ENCODE measurements at places on chromosomes 7 and 10.

GRCh38 chr7:105519353-105519752, 2.7 kb downstream of the PUS7 start:
- DNase-seq: no peak

DNA sequence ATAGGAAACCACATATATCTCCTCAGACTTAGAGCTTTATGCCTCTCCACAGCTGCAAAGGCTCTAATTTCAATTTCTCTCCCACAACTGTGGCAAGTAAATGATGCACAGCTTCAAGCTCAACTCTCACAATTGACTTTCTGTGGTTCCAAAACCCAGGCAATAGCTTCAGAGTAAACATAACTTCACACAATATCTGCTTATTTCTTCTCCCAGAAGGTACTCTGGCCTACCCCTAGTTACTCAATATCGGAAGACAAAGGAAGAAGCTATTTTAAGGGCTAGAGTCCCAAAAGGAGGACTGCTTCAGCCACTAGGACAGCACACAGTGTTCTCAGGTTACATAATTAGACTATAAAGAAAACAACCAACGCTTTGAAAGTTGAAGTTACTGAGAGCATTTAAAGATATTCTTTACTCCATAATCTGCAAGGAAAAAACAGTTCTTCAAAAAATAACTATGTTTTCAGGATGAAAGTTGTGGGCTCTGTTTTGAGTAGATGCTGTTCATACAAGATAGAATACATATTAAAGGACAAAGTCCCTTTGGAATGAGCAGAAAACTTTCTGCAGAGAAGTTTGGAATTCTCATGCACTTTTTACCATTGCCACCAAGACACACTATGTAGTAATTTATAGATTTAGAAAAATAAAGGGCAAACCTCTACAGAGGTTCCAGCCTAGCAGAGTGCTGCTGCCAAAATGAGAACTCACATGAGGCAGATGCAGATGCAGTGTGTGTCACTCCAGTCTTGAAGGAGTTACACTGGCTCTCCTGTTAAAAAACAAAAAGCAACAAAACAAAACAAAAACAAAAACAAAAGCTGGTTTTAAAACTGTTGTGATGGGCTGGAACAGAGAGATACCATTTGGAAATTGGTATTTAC, 81.8 kb downstream of the NT5C2 start:
- peak; percentile 41 for DNase-seq

GRCh38 chr10:32005050-32005449, 51.2 kb downstream of the KIF5B start:
- DNase-seq: peak; percentile 55

DNA sequence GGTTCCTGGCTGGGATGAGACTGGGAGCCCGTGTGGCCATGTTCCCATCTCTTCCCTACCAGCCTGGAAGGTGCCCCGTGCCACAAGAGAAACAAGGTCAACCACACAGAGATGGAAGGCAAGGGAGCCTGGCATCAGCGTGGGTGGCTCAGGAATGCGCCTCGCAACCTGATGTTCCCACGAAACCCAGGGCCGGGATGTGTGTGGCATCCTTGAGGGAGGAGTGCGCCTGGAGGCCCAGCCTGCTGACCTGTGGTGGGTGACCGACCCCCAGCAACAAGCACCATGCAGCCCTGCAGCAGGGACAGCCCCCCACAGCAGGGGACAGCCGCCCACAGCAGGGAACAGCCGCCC, 267.2 kb downstream of the ELFN1 start:
- DNase-seq: no peak

DNA sequence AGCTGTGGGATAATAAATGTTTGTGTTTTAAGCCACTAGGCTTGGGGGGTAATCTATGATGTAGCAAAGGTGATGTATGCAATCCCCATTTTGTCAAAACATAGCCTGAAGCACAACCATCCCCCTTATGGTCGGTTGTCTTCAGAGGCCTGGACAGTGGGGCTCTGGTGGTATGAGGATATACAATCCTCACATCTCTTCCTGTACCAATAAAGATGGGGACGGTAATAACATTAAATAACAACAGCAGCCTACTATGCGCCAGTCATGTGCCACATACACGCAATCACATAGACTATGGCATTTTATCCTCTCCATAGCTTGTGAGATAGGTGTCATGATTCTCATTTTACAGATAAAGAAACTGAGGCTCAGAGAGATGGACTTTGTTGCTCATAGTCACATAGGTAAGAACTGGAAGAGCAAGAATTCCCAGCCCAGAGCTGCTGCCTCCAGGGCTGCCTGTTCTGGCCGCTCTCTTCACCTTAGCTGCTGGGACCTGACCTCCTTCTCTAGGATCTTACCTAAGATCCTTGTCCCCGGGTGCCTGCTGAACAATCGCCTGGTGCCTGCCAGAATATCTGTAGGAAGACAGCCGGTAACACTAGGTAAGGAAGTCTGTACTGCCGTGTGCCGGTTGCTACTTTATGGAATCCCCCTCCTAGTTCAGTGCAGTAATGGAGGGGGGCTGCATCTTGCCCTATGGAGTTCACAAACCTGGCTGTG, 108.6 kb downstream of the ARHGAP22 start:
- DNase-seq: no peak

DNA sequence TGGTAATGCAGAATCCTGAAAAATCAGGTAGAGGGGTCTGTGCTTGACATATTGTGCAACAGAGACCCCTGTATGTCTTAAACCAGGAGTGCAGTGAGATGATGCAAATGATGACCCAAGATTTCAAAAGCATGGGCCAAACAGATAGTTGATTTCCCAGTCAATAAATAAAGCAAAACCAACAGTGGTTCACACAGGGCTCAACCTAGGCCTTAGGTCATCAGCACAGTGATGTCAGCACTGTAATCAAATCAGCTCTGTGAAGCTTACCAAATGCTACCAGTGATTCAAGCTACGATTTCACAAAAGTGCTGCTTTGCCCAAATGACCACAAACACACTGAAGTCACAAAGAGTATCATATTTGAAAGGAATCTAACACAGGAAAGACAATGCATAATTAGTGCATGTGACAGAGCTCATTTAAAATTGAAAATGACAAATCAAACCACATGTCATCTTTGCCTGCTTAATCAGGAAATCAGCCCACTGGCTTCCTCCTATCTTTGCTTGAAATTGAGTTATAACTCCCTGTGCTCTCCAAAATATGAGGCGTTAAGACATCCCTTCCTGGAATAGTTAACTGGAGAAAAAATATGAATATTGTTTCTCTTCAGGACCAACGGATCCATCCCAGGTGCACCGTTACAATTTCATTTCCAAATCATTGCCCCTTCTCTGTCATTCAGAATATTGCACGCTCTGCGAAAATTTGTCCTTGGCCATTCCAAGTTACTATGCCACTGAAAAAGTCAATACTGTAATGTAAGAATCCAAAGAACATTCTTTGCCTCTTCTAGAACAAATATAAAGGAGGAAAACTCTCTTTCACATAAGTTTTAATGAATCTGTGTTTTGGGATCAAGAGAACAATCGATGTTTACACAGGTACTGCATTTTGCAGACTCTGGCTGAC, 41.9 kb upstream of the ASL start:
- no peak for DNase-seq

DNA sequence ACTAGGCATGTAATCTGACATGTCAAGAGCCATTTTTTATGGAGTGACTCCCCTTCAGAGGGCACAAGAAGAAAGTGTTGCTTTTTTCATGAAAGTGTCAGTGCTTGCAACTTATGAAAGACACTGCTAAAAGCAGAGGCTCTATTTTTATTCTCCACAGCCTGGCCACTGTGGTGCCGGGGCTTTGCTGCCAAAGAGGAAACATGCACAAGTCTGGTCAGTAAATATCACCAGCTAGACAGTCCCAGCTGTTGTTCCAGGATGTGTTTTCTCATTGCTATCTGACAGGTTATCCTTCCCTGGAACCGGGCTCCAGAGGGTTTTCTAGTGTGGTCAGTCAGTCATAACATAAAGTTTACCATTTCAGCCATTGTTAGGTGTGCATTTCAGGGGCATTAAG, 180.7 kb upstream of the PITRM1 start:
- no peak for DNase-seq

DNA sequence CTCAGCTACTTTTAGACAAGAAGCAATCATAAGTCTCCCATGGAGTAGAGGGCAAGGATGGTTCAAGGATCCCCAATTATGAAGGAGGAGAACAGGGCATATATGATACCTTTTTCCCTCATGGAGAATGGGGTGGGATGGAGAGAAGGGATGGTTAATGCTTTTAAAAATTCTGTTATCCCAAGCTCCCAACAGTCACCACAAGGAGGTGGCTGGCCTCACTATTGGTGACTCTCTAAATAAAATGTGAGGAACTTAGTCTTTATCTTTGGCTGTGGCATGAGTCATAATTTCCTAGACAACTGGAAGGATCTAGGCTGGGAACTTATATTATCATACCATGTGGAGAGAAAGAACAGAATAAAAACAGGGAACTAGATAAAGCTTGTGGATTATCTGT, 297.0 kb downstream of the PHTF2 start:
- DNase-seq: peak; percentile 77

DNA sequence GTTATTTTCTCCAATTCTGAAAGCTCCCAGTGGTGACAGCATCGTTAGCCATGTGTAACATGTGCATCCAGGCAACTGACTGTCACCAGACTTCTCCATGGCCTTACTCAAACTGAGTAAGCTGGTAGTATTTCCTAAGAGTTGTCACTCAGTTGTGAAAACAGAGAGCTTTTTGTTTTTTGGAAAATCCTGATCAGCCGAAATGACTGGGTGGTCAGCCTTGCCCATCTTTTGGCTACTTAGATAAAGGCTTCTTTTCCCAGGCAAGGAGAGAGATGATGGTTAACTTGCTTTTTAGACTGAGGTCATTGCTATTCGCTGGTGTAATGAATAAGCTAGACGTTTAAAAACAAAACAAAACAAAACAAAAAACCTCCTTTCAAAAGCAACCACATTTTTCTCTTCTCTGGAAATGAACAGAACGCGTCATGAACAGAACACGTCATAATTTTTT, 159.5 kb upstream of the KLF14 start:
- DNase-seq: peak; percentile 71

- DNase-seq: peak; percentile 88
Measured at GRCh38 chr10:62618576-62619412, 185.7 kb upstream of the ADO start.

DNA sequence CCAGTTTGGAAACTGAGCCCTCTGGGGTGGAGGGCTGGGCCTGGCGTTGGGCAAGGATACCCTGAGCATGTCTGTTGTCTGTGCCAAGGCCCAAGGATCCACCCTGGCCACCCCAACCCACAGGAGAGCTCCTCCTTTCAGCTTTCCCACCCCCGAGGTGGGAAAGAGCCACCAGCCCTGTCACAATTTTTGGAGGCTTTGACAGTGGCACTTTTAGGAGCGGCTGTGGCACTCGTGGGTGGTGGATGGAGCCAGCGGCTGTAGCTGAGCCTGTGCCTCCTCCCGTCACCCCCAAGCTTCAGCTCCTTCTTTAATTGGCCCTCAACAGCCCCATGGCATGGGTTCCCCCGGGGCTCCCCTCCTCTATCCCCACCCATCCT, 18.2 kb upstream of the ZNF862 start:
- DNase-seq: no peak
